Activated CD8-positive, alpha-beta memory T cell treated with anti-CD3 and anti-CD28 coated beads for 48 hours (primary cell): ENCODE measurements at places on chromosomes 7 and 10.

DNA sequence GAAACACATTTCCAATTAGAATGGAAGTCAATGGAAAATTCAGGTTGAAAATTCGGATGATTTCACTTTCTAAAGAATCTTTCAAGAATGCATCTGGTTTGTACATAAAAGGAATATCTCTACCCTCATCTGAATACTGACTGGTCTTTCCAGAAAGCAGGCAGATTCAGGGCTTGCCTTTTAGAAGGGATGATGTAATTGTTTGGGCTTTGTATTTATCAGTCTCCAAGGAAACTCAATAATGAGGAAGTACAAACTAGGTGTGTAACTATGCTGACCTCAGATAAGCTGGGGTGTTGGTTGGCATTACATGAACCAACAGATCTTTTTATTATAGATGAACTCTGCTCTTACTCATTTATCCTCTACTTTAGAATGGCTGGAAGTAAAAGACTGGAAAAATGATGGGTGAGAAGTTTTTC lies 24.1 kb downstream of the PDLIM1 start:
- no peak for DNase-seq

GRCh38 chr10:7359356-7359755 lies 51.5 kb downstream of the SFMBT2 start:
- DNase-seq = no peak

DNA sequence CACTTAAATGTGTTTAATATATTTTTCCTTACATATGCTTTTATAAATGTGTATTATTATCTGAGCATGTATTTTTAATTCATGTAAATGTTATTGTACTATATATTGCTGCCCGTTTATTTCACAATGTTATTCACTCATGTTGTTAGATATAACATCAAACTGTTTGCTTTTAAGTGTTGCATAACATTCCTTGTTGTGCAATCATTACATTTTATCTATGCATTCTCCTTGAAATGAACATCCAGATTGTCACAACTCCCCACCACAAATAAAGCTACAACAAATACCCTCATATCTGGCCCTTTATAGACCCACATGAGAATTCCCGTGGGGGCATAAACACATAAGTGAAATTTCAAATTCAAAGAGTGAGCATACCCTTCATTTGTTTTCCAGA lies 264.2 kb downstream of the HPSE2 start:
- DNase-seq = no peak

DNA sequence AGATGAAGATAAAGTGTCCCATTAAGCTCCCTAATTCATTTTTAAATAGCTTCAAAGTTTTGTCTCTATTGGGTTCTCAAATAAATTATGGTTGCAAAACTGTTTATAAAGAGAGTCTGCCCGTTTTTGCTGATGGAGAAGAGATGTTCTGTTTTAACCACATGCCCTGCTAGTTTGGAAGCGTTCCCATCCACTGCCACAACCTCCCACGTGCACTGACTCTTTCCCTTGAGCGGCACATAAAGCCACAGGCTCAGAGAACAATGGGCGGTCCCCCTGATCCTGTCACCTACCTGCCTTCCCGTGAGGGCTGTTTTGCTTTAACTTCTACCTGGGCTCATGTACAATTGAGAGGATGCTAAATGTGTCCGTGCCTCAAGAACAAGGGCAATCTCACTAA lies 65.5 kb downstream of the CPVL start:
- DNase-seq = no peak

- DNase-seq = no peak
These were observed 146.9 kb downstream of the MAD1L1 start for GRCh38 chr7:2085804-2086203.
